GM23248 (cell line): ENCODE measurements at places on chromosomes 5 and 9.
A peak's percentile ranks its signal among the peaks of the same experiment; 100 is the strongest.

DNA sequence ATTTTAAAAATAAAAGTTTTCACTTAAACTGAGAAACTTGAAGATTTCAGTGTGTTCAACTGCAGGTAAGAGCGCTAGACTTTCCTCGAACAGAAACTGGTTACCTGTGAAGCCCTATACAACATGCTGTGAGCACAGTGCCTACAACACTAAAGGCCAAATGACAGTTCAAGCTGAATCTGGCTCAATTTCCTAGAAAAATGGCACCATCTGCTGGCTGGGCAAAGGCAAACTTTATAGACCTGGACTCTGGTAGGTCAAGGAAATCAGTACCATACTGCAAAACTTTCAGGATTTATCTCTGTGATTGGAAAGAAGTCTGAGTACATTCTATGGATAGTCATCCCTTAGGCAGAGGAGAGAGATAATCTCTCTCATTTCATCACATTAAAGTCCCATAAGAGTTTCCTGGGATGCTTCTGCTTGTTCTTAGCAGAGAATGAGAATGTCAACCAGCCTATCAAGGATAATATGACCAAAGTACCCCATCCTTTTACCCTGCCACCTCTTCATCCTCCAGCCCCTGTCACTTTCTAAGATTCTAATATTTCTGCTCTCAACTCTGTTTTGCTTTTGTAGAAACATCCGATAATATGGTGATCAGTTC is 31.8 kb upstream of the FOXB2 start:
- DNase-seq = peak; percentile 65

DNA sequence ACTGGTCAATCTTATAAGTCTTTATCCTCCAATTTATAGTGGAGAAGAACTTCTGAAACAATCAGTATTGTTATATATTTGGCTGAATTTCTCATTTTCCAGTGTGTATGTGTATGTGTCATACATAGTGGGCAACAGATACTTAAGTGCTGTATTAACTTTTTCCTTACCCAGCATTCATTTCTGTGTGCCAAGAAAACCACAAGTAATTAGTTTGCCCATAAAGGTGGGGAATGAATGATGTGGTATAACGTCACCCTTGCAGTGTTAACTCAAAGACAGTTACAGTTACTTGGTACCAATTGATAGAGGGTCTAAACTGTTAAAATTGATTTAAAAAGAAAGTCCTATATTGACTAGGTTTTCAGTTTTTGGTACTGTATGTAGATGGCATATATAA is 2.0 kb downstream of the OGN start:
- no peak for DNase-seq

DNA sequence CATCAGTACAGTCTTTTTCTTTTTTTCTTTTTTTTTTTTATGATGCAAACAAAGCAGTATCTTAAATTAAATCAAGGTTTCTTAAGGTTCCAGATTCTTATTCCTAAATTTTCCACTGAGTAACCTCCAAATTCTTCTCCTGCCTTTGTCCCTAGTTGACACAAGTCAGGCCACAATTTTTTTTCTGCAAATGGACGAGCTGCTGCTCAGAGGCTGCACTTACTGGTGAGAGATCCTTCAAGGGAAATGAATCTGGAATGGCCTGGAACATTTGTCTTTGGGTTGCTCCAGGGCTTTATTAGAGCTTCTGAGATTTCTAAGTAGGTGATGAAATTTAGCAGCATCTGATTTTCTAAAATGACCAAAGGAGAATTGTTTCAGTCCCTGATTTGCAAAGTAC is 39.3 kb downstream of the PIK3R1 start:
- DNase-seq = no peak

DNA sequence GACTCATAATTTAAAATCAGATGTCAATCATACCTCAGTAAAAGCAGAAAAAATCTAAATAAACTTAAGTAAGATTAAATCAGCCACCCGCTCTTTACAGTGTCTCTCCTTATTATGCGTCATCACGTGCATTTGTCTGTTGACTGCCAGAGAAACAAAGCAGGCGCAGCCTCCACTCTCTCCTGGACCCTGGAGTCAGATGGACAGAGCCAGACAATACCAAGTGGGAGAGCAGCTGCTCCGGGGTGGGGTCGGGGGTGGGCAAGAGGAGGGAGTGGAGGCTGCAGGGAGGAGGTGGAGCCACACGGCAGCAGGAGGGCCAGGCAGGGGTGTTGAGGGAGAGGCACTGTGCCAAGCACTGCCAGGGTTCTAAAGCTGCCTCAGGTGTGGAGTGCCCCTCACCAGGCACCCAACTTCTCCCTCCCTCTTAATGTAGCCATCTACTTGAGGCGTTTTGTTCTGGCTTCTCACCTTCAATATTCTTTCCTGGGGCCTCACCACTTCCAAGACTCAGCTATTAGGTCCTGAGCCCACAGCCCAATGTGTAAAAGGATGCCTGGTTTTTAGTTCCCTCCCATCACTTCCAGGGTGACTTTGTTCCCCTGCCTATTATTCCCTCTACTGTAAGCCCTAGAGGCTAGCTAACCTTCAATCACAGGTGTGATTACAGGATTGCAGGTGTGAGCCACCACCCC is 96.3 kb downstream of the GLDC start:
- DNase-seq = peak; percentile 18

DNA sequence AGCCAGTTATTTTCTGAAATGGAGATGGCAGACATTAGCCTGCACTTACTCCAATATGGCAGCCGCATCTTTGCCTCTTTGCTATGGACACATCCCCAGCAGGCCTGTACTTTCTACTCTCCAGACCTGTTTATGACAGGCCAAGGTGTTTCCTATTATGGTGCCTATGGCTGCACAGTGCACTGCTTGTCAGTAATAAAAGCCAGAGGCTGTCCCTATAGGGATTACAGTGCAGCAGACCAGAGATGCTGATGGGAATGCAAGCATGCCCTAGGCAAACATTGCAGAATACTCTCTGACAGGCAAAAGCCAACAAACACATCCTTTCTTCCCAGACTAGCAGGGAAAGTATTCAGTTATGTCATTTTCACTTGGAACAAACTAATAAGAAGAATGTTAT is 442.9 kb downstream of the RAB3C start:
- peak; percentile 12 for DNase-seq

- peak; percentile 65 for DNase-seq
These were observed 20.5 kb upstream of the ARHGEF28 start for GRCh38 chr5:73605223-73606087.

DNA sequence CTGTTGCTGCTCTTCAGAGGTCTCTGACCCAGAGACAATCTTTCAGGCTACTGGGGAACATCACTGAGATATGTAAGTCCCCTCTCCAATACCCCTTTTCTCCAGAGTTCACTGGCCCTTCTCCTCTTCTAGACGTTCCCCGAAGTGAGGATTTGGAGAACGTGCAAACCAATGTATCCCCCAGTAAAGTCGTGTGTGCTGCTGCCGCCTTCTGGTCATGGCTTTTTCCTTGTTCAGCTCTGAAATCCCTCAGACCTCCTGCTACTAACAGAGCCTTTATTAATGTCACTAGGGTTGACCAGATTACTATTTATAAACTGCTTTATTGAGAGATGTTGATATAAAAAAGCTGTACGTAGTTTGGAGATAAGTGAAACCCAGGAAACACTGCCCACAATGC is 1028.6 kb downstream of the CDH9 start:
- no peak for DNase-seq

DNA sequence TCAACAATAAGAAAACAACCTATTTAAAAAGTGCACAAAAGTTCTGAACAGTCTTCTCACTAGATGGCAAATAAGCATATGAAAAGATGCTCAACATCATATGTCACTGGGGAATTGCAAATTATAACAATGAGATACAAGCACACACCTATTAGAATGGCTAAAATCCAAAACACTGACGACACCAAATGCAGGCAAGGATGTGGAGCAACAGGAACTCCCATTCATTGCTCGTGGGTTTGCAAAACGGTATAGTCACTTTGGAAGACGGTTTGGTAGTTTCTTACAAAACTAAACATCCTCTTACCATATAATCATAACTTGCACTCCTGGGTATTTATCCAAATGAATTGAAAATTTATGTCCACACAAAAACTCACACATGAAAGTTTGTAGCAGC is 100.9 kb upstream of the TBC1D2 start:
- peak; percentile 13 for DNase-seq

DNA sequence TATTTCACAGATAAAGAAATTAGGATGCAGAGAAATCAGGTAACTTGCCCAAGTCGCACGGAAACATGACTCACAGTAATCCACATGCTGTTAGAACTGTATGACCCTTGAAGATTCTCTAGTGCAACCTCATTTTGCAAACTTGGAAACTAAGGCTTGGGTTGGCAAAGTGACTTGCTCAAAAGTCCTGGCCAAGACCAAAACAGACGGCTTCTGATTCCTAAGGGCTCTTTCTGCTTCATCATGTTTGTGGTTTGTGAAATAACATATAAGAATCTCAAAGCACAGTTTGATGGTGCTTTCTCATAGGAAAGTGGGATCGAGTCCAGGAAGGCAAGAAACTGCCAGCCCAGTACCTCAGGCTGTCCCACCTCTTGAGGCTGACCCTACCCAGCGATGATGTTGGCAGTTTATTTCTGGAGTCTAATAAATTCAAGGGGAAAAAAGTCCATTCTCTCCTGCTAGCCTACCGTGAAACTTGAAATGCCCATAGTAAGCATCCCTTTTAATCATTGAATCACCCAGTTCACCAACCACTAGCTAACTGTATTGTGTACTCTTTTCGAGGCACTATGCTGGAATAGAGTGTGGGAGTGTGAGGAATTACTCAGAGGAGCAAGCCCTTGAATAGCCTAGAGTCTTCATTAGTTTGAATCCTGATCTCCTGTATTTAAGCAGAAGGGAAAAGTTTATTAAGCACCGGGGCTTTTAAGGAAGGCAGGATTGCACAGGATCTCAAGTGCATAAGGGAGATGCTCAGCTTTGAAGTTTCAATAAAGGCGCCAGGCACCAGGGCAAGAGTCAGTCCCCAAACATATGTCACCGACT is 14.1 kb downstream of the CAPSL start:
- peak; percentile 94 for DNase-seq

- DNase-seq = no peak
These were observed 26.8 kb upstream of the GABRP start for GRCh38 chr5:170756691-170757090.

DNA sequence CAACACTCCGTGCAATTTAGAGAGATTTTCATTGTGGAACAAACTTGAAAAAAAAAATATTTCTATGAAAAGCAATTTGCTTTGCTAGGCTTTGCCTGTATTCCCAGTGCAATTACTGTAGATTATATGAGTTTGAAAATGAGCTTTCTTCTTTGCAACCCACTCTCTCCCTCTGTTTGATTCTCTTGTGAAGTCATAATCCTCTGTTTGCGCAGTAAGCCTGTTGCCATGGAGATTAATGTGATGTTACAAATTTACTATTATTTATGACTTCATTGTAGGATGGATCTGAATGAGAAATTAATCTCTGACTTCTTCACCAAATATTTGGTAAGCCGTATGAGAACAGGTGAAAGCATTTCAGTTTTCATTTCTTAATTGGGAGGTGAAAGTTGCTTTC is 320.3 kb downstream of the SPATA31D1 start:
- no peak for DNase-seq

GRCh38 chr9:112411626-112412027 is 31.7 kb downstream of the HSDL2 start:
- peak; percentile 17 for DNase-seq

DNA sequence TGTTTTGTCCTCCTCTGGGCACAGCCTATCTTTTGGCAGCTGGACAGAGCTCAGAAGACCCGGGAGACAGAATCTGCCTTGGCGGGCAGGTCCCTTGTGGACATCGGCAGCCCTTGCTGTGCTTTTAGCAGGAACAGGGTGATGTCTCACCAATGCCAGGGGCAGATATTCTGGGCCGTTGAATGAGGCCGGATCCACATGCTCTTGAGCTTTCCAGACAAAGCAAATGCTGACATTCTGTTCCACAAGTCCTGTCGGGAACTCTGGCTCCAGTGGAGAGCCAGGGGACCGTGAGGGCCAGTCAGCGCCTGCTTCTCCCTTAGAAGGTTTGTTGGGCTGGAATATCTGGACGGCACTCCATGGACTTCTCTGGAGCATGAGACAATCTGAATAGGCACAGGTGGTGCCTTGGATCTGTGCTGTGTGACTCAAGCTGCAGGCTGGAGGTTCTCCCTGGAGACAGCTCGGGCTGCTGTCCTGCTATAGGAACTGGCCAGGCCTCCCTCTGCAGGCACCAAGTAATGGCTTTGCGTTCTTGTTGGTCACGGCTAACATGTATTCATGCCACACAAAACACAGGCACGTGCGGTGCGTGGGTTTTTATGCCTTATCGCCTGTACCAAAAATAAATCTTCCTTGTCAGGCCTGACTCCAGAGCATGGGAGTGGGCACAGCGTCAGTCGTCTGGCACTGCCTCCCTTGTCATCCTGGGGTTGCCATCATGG is 80.3 kb downstream of the GADD45G start:
- no peak for DNase-seq

- DNase-seq = no peak
These were observed 285.6 kb downstream of the NTRK2 start for GRCh38 chr9:84955155-84955554.

DNA sequence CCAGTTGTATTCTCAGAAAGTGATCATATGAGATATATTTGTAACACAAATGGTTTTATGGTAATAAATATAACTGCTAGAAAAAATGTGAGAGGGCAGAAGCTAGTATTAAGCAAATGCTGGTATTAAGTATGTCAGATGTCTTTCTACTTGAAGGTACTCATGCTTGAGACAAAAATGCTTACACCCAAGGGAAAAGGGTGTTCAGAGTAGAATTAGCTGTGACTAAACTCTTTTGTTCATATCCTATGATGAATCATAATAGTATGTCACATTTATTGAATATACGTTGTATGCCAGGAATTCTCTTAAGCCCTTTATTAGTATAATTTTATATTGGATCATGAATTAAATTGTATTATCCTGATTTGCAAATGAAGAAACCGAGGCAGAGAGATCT is 2.2 kb downstream of the ADGRV1 start:
- DNase-seq = no peak

- DNase-seq = peak; percentile 57
These were observed 37.5 kb downstream of the SLC44A1 start for GRCh38 chr9:105281926-105282325.

- DNase-seq = peak; percentile 59
These were observed 155.2 kb downstream of the MEF2C start for GRCh38 chr5:88727705-88728313.

DNA sequence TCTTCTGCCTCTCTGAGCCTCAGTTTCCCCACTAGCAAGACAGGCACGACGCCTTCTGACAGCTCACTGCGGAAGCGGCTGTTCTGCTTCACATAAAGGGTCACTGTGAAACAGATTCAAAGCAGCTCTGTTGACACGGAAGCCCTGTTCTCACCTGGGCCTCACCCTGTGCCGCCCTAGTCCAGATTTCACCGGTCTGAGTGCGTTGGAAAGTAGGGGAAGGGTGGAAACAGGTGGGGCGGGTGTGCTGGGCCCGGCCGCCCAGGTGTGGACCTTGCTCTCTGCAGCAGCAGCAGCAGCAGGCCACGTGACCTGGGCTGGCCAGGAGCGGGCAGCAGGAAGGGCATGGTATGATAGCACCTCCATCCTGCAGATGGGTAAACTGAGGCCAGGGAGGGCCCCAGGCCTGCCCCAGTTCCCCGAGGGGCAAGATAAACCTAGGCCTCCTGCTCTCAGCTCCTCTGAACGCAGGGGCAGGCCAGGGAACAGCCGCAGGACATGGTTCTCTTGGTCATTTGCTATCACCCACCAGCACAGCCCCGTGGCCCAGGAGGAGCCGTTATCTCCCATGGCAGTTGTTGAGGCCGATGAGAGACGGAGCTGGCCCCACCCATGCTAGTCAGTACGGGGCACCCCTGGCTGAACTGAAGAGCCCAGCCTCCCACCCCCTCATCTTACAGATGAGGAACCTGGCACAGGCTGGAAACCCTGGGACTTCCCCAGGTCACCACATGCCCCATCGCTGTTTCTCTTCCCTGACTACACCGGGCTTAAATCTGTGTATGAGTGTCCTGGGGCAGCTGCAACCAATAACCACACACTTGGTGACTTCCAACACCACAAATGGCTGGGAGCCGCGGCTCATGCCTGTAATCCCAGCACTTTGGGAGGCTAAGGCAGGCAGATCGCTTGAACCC is 12.1 kb downstream of the PTGES2 start:
- DNase-seq = no peak
